ENCODE measurements at places on chromosomes 11 and 22. TPM values are rescaled to one million over a fixed set of nuclear protein-coding genes. Genes with fewer than 3 reads are reported as not detected.

The APOA4 gene
- not detected for total RNA-seq

The SLC29A2 gene
- total RNA-seq: 12.5 TPM

The MFNG gene
- 4.4 TPM for total RNA-seq

The CREB3L1 gene
- 41.0 TPM for total RNA-seq

DNA sequence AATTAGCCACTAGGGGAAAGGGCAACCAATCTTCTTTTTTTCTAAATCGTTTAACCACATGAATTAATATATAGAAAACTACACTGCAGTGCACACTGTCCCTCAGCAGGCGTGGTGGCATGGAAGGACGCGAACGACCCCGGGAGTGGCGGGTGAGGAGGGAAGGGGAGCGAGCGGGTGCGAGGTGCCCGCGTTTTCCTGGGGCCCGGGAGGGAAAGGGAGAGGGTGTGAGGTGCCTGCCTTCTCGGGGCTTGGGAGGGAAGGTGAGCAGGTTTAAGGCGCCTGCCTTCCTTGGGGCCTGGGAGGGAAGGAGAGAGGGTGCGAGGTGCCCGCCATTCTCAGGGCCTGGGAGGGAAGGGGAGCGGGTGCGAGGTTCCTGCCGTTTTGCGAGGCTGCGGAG is 765 bp downstream of the GAB4 start:
- no peaks in the 10 kb centered on the region for H3K4me1 ChIP-seq
- H3K27ac ChIP-seq: no peak overlapping the region
- H3K36me3 ChIP-seq: no peaks in the 10 kb centered on the region
- H3K4me3 ChIP-seq: no peak overlapping the region
- DNase-seq: no peak

All from prostate gland (tissue), 2 donors.